ENCODE measurements at places on chromosomes 11 and 22. TPM values are rescaled to one million over a fixed set of nuclear protein-coding genes. Genes with fewer than 3 reads are reported as not detected.

PVALB gene
- total RNA-seq = not detected

PIH1D2 gene
- total RNA-seq = 0.40 TPM

KCNK4 gene
- not detected for total RNA-seq

FAM111B gene
- 6.9 TPM for total RNA-seq

AASDHPPT gene
- total RNA-seq = 33.1 TPM
